ENCODE measurements at places on chromosomes 6 and 20. TPM values are rescaled to one million over a fixed set of nuclear protein-coding genes. Genes with fewer than 3 reads are reported as not detected.

DNA sequence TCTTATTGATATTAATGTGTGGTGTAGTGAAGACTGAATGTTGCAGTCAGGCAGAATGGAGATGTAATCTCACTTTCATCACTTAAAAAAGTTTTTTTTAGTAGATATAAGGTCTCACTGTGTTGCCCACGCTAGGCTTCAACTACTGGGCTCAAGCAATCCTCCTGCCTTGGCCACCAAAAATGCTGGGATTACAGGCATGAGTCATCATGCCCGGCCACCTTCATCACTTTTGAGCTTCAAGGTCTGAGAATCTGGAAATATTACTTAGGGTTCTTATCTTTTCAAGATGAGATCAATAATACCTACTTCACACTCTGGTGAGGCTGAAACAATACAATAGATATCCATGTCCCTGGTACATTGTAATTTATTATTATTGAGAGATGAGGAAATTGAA is 31.6 kb downstream of the ADGRG6 start:
- no peak for DNase-seq

GRCh38 chr20:10366898-10367692 is 66.9 kb downstream of the MKKS start:
- DNase-seq = peak; percentile 26

PDE7B gene
- total RNA-seq = 22.9 TPM

GMNN gene
- total RNA-seq = 17.1 TPM

DNA sequence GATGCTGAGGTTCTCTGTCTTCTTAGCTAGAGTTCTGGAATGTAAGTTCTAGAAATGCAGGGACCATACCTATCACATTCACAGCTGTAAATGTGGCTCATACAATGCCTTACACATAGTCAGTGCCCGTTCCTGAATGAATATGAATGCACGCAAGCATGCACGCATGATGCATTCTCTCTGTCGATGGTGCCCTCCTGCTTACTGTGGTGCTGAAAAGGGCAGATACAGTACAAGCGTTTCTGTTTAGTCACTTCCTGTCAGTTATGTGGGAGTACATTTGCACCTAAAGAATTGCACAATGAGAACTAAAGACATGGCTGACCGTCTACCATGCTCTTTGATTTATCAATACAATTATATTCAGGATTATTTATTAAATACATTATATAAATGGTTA is 152.2 kb upstream of the SOX4 start:
- no peak for DNase-seq

KIF6 gene
- 1.2 TPM for total RNA-seq

- no peak for DNase-seq
Observed at GRCh38 chr6:33088931-33089620, 13.3 kb downstream of the HLA-DPB1 start.

- peak; percentile 26 for DNase-seq
Observed at GRCh38 chr6:128112494-128112893, 211.6 kb upstream of the THEMIS start.

DNA sequence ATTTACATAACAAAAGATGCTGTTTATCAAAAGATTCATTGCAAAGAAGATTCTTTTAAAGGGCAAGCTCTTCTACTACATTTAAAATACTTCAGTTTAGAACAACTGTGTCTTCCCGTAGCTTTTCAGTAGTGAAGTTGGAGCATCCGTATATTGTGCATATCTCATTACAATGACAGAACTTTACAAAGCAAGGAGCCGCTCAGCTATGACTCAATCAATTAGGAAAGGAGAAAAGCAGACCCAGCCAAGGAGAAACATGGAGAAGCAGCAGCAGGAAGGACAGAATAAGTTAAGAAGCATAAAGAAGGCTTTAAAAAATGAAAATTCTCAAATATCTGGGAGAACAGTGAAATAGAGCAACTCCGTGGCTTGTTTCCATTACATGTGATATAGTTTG is 132.6 kb upstream of the SMLR1 start:
- no peak for DNase-seq

DNA sequence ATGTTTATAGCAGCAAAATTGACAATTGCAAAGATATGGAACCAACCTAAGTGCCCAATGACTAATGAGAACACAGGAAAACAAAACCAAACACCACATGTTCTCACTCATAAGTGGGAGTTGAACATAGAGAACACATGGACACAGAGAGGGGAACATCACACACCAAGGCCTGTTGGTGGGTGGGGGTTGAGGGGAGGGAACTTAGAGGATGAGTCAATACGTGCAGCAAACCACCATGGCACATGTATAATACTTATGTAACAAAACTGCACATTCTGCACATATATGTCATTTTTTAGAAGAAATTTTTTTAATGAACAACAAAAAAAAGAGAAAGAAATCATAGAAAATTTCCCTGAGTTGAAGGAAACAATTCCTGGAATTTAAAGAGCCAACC is 3.9 kb downstream of the EPM2A start:
- no peak for DNase-seq

DNA sequence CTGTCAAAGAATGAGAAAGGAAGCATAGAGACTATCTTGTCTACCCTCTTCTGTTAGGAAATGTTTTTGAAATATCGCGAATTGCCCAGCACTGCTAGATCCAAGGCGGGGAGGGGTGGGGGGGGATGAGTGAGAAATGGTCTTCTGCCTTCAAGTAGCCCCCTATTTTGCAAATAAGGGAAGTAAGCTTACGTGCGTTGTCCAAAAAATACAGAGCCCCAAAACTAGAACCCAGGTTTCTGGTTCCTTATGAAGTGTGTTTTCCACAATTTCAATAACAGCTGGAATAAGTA is 923 bp upstream of the ILRUN start:
- DNase-seq = no peak

IP6K3 gene
- total RNA-seq = 4.1 TPM

NHLRC1 gene
- total RNA-seq = 5.5 TPM

GRCh38 chr20:17723301-17723691 is 23.5 kb downstream of the BANF2 start:
- no peak for DNase-seq

GRCh38 chr6:45784250-45784649 is 231.4 kb downstream of the CLIC5 start:
- no peak for DNase-seq

- DNase-seq = no peak
Observed at GRCh38 chr6:132816660-132817059, 2.3 kb downstream of the RPS12 start.

All from umbilical cord (tissue), 2 donors.